Stimulated activated CD4-positive, alpha-beta T cell treated with anti-CD3 and anti-CD28 coated beads, Interleukin-15, amount 100 ng/mL, for 1 hour (primary cell): ENCODE measurements at places on chromosomes 7 and 10.

GRCh38 chr10:49398986-49399385, 3.1 kb upstream of the DRGX start:
- no peak for DNase-seq

DNA sequence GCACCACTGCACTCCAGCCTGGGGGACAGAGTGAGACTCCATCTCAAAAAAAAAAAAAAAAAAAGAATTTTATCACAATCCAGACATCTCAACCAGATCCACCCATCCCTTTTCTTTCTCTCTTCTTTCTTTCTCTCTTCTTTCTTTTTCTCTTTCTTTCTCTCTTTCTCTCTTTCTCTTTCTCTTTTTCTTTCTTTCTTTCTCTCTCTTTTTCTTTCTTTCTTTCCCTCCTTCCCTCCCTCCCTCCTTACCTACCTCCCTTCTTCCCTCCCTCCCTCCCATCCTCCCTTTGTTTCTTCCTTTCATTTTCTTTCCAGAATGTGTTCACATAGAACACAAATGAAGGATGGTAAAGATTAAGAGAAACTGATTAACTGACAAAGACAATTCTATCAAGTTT, 18.1 kb upstream of the HOXA13 start:
- no peak for DNase-seq

DNA sequence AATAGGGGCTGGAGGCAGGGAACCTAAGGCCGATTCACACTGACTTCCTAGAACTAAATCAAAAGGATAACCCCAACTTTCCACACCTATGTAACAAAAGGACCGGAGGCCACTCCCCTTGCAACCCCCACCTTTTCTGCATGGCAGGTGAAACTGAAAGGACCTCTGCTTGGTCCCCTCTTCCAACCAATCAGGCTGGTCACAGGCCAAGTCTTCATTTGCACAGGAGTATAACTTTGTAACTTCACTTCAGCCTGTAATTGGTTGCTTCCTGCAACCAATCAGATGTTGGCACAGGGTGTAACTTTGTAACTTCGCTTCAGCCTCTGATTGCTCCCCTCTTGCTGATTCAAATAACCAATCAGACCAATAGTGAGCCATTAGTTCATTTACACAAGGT, 190.0 kb downstream of the FAM107B start:
- no peak for DNase-seq

GRCh38 chr10:83538047-83538446, 601.3 kb upstream of the GHITM start:
- DNase-seq = no peak

GRCh38 chr7:8134089-8134733, 127.8 kb downstream of the ICA1 start:
- DNase-seq = no peak

DNA sequence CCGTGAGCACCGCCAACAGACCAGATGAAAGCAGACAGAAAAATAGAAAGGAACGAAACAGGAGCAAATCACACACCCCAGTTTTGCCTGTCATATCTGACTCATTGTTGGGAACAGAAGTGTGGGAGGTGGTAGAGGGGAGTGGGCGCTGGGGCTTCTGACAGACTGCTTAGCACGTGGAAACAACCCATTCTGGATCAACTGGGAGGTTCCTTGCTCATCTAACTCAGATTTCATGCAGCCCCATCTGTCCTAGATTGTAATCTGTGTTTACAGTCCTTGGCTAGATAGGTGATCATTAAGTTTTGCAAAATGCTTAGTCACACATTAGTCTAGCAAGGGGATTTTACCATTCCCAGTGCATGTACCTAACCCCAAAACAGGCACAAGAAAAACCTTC, 154.1 kb downstream of the NRP1 start:
- no peak for DNase-seq

DNA sequence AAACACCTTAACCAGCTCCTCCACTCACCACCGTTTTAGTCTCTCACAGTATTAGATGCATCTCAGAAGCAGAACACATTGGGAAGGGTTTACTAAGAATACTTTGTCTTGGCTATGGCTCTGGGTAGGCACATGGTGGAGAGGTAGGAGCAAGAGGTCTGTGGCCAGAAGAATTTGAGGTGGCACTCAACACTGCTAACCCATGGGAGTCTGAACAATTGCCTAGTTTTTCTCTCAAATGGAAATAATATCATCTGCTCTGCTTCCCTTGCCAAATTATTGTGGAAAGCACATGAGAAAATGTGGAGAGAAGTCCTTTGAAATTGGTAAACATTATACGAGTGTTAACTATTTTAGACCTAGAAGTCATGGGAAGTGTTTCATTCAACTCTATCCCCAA, 214.3 kb downstream of the SKAP2 start:
- DNase-seq = no peak

DNA sequence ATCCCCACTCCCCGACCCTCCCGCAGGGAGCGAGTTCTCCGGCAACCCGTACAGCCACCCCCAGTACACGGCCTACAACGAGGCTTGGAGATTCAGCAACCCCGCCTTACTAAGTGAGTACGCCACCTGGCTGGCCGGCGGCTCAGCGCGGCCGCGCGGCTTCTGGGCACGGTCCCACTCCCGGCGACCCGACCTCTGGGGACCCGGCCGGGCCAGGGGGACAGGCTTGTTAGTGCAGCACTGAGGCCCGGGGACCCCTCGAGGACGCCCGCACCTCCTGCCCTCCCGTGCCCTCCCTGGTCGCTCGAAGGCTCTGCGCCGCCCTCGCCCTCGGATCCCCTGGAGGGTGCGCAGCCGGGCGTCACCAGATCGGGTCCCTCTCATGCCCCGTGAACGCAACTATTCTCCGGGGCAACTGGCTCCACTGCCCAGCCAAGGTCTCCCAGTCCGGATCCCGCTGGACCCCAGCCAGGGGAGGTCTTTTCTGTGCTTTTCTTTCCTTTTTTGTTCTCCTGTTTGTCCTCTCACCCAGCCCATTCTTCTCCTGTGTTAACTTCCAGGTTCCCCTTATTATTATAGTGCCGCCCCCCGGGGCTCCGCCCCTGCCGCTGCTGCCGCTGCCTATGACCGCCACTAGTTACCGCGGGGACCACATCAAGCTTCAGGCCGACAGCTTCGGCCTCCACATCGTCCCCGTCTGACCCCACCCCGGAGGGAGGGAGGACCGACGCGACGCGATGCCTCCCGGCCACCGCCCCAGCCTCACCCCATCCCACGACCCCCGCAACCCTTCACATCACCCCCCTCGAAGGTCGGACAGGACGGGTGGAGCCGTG, 81.8 kb downstream of the PAX2 start:
- DNase-seq = no peak

DNA sequence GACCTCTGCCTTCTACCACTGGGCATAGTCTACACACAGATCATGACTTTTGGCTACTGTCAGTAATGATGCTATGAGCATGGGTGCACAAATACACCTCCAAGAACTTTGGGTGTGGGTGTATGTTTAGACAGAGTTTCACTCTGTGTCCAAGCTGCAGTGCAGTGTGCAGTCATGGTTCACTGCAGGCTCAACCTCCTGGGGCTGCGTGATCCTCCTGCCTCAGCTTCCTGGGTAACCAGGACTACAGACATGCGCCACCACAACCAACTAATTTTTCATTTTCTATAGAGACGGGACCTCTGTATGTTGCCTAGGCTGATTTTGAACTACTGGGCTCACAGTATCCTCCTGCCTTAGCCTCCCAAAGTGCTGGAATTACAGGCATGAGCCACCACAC, 194.4 kb downstream of the NSUN6 start:
- DNase-seq = no peak

GRCh38 chr7:24764972-24765744, 7.9 kb upstream of the GSDME start:
- DNase-seq = no peak
